ENCODE measurements at places on chromosomes 2 and 18.

- no peak for DNase-seq
Observed at GRCh38 chr2:180660881-180661685, 319.3 kb upstream of the UBE2E3 start.

- DNase-seq: no peak
Observed at GRCh38 chr2:69715964-69716363, 26.0 kb upstream of the ANXA4 start.

DNA sequence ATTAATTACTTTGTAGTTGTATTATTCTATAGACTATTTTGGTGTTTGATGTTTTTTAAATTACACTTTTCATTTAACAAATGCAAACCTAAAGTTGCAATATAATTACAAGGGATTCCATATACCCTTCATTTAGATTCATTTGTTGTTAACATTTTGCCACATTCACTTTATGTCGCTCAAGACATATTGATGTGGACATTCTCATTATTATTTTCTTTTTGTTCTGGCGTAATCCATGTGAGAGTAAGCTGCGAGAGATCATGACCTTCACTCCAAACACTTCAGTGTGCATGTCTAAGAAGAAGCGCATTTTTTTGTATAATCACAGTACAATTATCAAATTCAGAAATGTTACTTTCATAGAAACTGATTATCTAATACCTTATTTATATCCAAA lies 280.6 kb downstream of the CALCRL start:
- DNase-seq: no peak

DNA sequence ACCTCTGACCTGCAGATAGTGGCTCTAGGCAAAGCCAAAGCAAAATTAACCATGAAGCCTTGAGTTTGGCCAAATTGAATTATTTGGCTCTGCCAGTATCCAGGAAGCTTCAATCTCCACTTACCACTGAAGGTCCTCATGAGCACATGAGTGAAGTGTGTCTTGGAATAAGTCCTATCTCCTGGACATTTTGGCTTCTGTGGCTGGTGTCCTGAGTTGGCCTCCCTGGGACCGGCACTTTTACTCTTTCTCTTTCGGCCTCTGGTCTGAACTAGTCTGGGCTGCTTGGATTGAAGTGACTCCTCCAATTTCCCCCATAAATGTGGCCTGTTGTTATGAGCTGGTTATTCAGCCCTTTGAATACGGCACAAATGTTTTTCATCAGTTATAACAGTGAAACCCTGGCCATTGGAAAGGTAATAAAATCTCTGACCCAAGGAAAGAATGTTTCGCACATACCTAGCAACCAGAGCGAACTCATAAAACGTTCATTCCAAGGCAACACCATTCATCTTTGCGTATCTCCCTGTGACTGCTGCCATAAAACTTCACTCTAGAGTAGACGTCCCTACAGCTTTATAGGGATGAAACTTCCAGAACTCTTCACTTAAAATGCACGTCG lies 216.4 kb downstream of the LPIN1 start:
- no peak for DNase-seq

- DNase-seq: no peak
Observed at GRCh38 chr2:40550085-40550484, 98.2 kb upstream of the SLC8A1 start.

GRCh38 chr2:174971868-174972781 lies 33.1 kb downstream of the CHN1 start:
- DNase-seq: no peak

DNA sequence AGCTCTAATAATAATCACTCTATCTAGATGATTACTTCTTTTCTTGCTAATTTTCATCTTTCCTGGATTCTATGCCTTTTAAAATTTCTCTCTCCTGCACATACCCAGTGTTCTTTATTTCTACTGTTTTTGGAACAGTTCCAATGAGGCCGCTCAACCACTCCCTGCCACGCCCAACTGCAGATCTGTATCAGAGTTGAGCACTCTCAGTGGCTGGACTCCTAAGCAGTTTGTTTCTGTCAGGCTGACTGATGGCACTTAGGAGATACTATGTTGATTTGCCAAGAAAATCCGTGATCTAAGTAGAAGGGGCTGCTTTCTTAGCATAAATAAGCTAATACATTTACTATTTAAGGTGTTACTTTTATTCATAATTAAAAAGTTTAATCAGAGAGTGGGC lies 192.8 kb downstream of the ARHGAP15 start:
- no peak for DNase-seq

Data from sigmoid colon (tissue), 7 donors.